Activated CD4-positive, alpha-beta T cell treated with anti-CD3 and anti-CD28 coated beads for 48 hours (primary cell): ENCODE measurements at places on chromosomes 5 and 9.

GRCh38 chr9:120730654-120731514, 16.6 kb upstream of the MEGF9 start:
- DNase-seq = no peak

DNA sequence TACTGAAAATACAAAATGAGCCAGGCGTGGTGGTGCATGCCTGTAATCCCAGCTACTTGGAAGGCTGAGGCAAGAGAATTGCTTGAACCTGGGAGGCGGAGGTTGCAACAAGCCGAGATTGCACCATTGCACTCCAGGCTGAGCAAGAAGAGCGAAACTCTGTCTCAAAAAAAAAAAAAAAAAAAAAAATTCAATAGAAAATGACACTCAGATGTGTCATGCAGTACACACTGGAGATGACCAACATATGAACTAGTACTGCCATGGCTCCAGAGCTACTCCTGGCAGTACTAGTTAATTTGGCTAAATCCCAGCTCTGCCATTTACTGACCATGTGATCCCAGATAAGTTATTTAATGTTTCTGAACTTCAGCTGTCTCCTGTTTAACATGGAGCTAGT, 7.3 kb downstream of the ATOX1 start:
- no peak for DNase-seq

DNA sequence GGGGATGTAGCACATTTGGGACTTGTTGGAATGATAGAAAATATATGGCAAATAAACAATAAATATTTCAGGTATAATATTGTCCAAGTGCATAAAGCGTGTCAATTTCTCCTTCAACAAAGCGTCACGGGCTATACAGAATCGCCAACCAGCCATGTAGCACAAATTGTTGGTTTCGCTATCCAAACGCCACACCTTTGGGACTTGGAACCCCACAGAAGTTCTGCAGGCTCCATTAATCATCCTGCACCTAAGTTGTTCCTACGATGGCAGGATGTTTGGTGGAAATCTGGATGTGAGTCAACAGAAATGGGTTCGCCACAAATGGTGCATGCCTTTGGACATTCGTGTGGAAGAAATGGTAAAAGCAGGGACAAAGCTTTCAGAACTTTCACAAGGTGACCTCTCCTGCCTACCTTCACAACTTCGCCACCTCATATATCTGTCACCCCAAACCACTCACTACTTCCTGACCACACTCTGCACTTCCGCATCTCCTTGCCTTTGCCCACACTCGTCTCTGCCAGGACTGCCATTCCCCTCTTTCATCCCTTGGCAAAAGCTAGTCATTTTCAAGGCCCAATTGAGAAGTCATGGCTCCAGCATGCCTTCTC, 95.7 kb downstream of the LHFPL2 start:
- DNase-seq = no peak

DNA sequence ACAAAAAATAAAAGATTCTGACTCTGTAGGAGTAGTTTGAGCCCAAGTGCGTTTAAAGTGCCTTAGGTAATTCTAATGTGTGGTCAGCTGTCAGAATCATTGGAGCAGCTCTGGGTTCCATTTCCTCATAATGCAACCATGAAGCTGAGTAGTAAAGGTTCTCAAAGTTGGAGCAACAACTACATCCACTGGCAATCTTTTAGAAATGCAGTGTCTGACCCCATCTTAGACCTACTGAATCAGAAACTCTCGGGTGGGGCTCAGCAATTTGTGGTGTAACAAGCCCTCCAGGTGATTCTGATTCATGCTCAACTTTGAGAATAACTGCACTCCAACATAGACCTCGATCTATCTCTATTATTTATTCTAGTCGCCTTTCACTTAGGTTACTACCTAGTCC, 7.6 kb upstream of the ALDH1A1 start:
- no peak for DNase-seq

DNA sequence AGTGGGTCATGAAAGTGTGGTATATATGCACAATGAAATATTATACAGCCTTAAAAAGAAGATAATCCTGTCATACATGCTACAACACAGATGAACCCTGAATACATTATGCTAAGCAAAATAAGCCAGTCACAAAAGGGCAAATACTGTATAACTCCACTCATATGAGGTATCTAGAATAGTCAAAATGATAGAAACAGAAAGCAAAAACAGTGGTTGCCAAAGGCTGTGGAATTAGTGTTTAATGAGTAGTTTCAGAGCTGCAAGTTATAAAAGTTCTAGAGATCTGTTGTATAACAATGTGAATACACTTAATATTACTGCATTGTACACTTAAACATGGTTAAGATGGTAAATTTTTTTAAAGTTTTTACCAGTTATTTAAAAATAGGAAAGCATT, 135.0 kb downstream of the OXCT1 start:
- DNase-seq = no peak

GRCh38 chr9:15735083-15735857, 182.4 kb downstream of the CCDC171 start:
- no peak for DNase-seq

GRCh38 chr5:110925398-110925797, 146.1 kb upstream of the TSLP start:
- DNase-seq = no peak

DNA sequence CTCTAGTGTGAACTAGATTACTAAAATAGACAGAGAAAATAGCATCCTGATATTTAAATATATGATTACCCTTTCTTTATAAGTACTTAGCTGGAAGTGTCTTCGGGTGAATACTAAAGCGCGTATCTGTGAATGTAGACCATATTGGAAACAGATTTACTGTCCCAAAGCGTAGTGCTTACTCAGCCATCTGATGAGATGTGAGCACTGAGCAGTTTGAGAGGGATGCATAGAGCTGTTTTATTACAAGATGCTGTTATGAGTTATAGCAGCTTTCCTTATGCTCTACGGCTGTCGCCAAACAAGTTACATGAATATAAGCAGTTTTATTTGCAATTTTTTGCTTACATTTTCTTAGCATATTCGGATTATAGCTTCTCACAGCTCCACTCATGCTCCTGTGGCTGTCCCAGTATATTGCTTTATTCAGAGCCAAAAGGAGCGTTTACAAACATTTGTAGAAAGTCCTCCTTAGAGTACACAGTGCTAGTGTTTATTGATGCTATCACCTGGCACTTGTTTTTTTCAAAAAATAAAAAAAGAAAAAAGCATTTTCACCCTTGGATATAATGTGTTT, 981.4 kb upstream of the WWC1 start:
- no peak for DNase-seq

GRCh38 chr9:128253140-128253990, 22.4 kb downstream of the GOLGA2 start:
- no peak for DNase-seq

DNA sequence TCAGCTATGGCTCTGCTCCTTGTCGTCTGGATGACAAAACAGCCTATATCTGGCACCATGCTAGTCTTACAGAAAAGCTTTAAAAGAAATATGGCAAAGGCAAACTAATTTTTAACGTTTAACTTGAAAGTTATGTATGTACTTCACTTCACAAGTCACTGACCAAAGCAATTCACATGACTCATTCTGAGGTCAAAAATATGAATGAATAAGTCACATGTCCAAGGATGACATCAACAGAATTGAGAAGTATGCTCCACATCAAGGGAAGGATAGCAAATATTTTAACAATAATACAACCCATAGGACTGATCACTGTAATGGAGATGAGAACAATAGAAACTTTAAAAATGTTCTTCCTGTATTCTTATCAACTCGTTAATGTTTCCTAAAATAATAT, 1072.6 kb upstream of the NUDT12 start:
- DNase-seq = no peak

DNA sequence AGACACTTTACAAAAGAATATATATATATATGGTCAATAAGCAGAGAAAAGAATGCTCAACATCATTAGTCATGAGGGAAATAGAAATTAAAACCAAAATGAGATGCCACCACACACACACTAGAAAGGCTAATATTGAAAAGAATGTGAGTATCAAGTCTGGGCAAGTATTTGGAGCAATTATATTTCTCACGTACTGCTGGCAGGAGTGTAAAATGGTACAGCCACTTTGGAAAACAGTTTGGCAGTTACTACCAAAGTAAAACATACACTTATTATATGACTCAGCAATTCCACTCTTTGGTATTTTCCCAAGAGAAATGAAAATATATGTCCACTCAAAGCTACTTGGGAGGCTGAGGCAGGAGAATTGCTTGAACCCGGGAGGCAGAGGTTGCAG, 29.8 kb downstream of the NEUROG1 start:
- DNase-seq = no peak

DNA sequence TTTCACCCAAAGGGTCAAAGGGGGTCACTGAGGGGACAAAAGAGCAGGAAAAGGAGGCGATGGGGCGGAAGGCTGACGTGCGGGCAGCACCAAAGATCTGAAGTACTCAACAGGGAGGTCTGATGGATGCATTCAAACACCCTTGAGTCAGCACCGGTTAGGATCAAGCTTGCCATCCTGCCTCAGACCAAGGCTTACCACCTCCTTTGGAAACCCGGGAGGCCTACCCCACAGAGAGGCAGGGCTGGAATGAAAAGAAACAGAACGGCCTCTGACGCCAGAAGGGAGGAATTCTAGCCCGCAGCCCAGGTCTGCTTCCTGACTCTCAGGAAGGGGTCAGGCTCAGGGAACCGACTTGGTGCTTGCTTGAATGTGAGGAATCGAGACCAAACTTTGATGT, 125.6 kb downstream of the PAPPA start:
- no peak for DNase-seq

GRCh38 chr5:63962279-63962678, at the start of gene HTR1A:
Gene HTR1A (minus strand): TSS chr5:63962445. CDS start chr5:63961719, 726 bp downstream.
- no peak for DNase-seq

DNA sequence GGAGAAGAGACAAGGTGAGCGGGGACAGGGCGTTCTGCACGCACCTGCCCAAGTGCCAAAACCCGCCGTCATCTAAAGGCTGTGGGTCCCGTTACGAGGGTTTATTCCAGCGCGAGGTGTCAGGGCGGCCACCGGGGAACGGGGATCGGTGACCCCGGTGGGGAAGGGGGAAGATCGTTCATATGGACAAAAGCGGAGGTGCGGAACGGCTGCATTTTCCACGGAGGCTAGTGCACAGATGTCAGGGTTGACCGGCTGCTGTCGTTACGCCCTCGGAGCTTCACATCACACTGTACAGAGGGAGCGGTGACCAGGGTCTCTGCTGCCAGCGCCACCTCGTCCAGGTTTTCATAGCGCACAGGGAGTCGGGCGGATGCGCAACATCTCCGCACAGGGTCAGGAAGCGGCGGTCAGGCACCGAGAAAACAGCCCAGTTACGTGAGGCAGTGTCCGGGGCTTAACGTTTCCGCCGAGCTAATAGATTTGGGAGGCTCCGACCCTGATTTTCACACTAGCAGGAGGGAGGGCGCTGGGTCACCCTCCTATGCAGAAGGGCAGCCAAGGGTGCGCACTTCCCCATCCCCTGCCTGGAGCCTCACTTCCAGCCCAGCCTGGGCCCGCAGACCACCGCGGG, 13.5 kb downstream of the BTNL9 start:
- DNase-seq = no peak

DNA sequence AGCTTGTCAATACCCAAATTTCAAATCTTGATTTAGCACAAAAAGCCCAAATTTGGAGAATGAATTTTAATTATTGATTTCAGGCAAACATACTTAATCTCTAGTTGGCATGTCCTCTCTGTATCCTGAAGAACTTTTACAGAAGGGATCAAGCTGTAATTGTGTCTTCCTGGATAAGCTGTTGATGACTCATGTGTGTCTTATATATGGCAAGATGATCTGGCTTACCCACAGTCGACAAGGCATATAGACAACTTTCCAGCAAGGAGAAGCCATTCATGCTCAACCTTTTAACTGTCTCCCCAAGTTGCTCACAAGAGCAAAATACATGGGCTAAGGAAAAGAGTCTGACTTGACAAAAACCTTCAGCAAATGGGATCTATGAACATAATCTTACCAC, 112.5 kb upstream of the SLCO6A1 start:
- DNase-seq = no peak

GRCh38 chr9:136543830-136544547, 1.9 kb downstream of the NOTCH1 start:
- DNase-seq = no peak

- peak; percentile 12 for DNase-seq
These were observed 145.6 kb downstream of the HSD17B3 start for GRCh38 chr9:96156171-96156974.

- no peak for DNase-seq
These were observed 12.0 kb downstream of the ABLIM3 start for GRCh38 chr5:149153193-149153750.

GRCh38 chr5:143427122-143427735, 23.7 kb upstream of the NR3C1 start:
- DNase-seq = no peak
